ENCODE measurements at places on chromosomes 4 and X.

GRCh38 chrX:110430293-110431076, 71.8 kb downstream of the RTL9 start:
- DNase-seq: no peak

DNA sequence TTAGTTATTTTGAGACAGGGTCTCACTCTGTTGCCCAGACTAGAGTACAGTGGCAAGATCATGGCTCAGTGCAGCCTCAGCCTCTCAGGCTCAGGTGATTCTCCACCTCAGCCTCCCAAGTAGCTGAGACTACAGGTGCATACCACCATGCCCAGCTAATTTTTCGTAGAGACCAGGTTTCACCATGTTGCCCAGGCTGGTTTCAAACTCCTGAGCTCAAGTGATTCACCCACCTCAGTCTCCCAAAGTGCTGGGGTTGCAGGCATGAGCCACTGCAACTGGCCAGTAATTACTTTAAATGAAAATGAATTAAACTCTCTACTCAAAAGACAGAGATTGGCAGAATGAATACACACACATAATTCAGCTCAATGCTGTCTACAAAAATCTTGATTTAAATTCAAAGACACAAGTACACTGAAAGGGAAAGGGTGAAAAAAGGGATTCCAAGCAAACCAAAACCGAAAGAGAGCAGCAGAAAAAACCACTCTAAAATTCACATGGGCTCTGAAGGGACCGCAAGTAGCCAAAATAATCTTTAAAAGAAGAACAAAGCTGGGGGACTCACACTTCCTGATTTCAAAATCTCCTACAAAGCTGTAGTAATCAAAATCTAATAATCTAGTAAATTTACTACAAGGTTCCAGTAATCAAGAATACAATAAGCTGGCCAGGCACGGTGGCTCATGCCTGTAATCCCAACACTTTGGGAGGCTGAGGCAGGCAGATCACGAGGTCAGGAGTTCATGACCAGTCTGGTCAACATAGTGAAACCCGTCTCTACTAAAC, 11.8 kb upstream of the SPON2 start:
- no peak for DNase-seq

GRCh38 chr4:40190880-40191815, 5.7 kb upstream of the RHOH start:
- DNase-seq: no peak

GRCh38 chr4:39613093-39613656, 25.5 kb downstream of the SMIM14 start:
- no peak for DNase-seq

GRCh38 chr4:152579107-152579764, 43.3 kb upstream of the FBXW7 start:
- no peak for DNase-seq

DNA sequence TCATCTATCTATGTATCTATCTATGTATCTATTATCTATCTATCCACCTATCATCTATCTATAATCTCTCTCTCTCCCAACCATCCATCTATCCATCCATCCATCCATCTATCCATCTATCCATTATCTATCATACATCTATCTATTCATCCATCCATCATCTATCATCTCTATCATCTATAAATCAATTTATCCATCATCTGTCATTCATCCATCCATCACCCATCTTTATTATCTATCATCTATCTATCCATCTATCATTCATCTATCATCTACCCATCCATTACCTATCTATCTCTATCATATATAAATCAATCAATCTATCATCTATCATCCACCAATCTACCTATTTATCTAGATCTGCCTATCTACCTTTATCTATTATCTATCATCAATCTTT, 69.4 kb upstream of the PPP2R3B start:
- DNase-seq: no peak

DNA sequence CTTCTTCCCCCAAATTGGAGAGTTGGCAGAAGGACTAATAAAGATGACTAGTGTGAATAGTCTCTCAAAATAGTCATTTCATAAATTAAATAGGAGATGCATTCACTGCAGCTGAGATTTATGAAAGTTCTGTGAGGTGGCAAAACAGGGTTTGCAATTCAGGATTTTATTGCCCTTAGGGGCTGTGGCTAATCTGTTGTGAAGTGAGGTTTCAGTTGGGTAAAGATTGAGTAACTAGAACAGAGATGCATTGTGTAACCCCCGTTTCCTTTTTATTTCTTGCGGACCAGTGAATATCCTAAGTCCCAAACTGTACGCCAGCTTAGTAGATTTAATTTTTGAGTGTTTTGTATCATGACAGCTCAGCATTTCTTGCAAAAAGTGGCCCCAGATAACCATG, 16.2 kb upstream of the SCRG1 start:
- no peak for DNase-seq

DNA sequence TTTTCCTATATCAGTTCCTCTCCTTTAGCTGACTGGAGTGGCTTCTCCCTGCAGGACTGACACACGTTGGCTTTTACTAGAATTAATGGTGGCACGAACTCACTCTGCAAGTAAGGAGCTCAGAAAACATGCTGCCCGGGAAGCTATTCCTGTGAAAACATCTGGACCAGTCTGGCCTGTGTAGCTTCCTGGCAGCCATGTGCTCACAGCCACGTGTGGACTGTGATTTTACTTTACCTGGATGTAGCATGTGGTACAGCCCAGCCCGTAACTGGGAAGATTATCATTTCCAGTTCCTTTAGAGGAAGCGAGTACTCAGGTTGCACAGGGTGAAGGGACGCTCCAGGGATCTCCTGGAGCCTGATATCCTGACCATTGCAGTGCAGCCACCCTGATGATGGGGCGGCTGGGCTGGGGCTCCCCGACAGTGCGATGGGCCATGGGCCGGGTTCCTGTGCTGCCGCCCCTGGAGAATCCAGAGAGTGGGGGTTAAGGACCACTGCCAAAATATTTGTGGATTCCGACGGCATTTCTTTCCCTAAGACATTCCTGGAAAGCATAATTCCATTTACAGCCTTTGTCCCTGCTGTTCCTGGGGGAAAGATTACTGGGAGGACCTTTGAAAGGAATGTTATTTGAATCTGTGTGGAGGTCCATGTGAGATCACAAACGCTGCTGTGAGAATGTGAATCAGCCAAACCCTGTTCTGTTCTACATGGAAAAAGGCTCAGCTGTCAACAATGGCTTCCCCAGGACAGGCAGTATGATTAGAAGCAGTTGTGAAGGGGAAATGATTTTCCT, 35.0 kb downstream of the PROM1 start:
- DNase-seq: no peak

DNA sequence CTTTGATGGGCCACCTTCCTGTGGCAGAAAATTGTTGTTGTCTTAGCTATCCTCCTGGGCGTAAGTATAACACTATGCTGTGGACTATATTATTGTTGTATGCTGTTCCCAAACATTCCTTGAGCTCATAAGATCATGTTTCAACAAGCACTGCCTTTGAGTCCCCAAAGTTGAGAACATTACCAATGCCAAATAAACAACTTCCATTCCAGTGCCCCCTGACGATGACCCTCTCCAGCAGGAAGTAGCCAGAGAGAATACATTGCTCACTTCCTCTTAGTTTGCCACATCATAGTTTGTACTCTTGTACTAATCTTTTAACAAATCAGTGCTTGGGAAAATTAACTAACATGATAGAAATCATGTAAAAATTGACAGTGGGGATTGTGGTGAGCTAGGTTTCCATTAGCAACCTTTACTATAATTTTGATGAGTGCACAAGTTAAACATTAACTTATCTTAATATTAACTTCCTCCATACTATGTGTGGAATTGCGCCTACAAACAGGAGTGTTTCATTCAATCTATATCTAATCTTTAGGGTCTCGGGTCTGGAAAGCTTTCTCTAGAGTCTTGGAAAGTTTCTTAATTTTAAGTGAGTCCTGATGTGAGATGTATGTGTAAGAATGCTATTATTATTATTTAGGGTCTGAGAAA, 20.3 kb upstream of the DHX15 start:
- no peak for DNase-seq

Measured in posterior cingulate gyrus (tissue), 11 donors.